Daoy (cell line): ENCODE measurements at places on chromosomes 5 and 9.

DNA sequence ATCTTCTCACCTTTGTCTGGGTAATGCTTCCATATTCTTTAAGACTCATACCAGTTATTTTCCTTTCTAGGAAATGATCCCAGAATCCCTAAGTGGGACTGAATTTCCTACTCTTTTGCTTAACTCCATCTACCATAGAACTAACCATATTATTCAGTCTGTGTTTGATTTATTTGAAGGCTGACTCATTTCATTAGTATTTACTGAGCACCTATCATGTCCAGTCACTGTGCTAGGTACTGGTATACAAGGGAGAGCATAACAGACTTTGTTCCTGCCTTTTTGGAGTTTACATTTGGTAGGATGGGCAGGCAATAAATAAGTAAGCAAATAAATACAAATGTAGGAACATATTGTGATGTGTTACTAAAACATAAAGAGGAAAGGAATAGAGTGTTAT is 4.3 kb downstream of the NPR2 start:
- no peak for DNase-seq

DNA sequence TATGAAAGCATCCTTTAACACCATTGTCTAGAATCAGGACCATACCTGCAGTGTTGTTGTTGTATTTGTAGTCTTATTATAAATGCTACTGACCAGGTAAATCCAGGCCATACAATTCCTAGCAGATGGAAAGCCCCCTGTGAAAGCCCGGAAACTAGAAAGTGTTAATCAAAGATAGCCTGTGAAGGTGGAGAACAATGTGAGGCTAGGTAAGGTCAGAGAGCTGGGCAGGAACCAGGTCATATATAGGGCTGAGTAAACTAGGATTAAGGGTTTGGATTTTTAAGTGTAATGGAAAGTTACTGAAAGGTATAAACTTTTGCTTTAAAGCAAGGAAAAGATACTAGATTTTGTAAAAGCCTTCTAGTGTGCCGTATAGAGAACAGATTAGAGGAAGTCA is 6.7 kb downstream of the LRRC70 start:
- no peak for DNase-seq

- DNase-seq = no peak
Measured at GRCh38 chr5:103358305-103358995, 99.9 kb downstream of the MACIR start.

DNA sequence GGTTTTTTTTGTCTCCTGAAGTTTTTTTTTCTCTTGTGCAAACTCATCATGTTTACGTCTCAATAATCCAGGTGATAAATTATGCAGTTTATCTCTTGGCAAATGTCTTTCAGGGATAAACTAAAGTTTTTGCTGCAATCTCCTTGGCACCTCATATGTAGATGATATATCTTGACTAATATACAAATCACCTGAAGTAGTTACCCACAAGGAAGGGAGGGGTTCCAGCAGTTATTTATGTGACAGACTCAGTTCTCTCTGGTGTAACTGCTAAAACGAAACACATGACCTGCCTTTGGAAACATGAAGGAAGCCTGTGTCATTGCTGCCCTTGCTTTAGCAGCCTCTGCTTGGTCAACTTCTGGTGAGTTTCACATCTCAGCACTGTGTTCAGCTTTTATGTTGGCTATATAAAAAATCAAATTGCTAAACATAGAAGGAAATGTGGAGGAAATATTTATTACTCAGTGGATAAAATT is 39.3 kb upstream of the KIAA1958 start:
- no peak for DNase-seq

DNA sequence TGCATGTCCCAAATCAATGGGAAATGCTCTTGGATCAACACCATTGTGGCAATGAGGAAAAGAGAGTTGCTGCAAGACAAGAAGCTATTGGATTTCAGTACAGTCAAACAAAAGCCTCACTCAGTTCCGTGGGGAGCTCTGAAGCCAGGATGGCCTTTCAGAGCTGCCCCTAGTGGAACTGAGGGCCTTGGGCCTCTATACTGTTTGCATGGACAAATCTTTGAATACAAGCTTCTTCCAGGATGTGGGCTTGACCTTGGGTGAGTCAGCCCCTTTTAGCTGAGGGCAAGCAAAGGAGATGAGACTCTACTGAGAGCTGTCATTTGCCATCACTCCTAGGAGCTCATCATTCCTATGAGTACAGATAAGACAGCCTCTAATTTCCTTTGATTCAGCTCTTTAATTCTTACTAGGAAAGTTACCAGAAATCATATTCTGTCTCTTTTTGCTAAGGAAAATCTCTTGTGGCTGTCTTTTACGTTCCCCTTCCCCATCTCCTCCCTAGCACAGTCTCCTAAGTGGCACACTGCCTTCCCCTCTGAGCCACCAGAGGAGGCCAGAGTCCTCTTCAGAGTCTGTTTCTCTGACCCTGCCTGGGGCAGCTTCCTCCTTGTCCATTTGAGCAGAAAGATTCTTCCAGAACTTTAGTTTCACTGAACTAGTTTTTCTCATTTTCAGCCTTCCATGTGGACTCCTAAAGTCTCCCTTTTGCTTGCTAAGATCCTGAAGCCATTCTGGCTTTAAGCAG is 168.8 kb upstream of the POC5 start:
- peak; percentile 19 for DNase-seq

DNA sequence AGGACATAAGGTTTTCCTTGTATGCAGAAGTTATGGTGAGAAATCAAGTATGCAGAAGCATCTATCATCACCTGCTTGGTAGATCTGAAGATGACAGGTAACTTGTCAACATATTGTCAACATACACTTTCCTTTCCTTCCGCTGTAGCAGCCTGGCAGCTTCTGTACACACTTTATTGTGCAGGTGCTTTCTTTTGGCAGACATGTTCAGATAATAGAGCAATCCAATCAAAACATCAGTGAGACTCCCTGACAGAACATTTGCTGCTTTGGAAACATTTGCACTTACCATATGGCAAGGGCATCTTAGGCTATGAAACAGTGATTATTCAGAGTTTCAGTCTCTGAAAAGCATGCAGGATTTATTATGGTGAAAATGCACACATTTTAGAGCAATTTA is 161.1 kb upstream of the CDH12 start:
- no peak for DNase-seq

DNA sequence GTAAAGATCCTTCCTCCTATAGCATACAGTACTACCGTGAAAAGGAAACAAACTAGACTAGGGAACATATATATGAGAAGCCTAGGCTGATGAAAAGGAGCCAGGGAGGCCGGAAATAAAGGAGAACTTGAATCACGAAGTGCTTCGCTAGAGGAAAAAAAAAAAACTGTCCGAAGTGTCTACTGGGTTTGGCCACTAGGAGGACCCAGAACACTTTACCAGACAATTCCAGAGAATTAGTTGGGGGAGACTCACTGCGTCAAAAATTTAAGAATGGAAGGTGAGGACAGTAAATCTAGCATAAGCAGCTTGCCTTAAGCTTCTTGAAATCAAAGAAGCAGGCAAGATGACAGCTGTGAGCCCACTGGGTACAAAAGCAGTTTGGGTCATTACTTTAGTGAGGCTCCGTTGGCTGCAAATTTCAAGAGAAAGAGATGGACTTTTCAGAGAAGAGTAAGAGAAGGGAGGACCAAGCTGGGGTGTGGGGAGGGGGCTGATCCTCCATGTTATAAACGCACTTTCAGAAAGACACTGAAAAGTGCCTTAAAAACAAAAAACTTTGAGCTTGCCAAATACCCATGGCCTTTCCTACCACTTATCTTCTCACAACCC is 47.4 kb downstream of the P4HA2 start:
- peak; percentile 76 for DNase-seq

DNA sequence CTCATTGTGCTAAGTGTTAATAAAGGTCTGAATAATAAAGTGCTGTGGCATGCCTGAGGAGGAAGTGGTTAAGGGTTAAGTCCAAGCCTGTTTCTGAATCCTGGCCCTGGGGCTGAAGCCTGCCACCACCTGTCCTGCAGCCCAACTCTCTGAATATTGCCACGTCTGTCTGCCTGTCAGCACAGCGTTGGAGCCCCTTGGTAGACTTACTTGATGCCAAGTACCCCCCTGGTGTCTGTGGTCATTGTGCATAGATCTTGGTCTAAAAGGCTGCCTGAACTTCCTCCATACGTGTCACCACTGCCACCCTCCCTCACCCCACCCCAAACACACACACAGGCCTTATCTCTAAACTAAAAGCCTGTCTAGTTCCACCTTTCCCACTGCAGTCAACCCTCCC is 35.4 kb upstream of the SLC2A8 start:
- DNase-seq = peak; percentile 22

GRCh38 chr5:140153905-140154304 is 21.1 kb upstream of the CYSTM1 start:
- DNase-seq = no peak

DNA sequence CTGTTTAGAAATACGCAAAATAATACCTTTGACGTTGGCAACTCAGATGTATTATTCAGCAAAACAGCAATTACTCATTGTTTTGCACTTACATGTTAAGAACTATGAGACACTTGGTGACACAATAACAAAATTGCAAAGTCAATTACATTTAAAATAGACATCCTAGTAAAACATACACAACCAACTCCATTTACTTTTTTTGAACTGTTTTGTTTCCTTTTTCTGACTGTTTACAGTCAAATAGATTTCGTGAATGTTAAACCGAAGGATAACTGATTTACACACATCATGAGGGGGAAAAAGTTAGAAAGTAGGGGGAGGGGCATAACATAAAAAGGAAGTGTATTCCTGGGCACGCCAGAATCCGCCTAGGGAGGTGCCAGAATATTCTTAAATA is 220.1 kb downstream of the MEF2C start:
- DNase-seq = no peak

DNA sequence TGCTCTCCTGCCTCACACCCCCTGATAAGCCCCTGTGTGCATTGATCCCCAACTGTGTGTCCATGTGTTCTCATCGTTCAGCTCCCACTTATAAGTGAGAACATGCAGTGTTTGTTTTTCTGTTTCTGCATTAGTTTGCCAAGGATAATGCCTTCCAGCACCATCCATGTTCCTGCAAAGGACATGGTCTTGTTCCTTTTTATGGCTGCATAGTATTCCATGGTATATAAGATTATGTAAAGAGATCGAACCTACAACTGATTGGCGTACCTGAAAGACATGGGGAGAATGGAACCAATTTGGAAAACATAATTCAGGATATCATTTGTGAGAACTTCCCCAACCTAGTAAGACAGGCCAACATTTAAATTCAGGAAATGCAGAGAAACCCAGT is 32.4 kb downstream of the ANKRD33B start:
- no peak for DNase-seq

DNA sequence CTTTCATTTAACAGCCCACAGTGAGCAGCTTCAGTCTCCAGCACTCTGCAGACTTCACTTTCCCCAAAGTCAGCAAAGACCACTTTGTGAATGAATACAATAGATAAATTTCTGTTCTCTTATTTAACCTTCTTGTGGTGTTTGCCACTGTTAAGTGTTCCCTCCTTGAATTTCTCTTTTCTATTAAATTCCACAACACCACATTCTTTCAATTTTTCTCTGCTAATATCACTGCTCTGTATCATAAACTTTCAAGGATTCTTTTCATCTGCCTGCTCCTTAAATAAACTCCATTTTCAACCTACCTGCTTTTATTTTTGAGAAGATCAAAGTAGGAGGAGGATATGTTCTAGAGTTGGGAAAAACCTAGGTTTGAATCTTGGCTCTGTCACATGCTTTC is 739.5 kb upstream of the GRAMD2B start:
- DNase-seq = no peak
